ENCODE measurements at places on chromosomes 16 and 17.

DNA sequence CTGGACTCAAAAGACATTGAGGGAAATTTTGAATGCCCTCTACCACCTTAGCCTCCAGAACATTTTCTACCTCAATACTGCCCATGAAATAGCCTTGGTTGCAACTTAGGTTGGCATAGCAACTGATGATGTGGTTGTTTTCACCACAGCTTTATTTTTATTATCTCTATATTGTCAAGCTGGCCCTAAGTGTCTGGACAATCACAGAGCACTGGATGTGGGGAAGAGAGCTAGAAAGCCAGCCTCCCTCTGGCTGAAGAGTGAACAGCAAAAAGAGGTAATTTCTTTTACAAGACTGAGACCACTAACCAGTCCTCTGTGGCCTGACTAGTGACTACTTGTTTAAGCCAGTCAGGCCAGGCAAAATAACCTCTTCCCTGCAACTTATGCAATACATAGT is 159.6 kb downstream of the HS3ST2 start:
- no peak for DNase-seq

DNA sequence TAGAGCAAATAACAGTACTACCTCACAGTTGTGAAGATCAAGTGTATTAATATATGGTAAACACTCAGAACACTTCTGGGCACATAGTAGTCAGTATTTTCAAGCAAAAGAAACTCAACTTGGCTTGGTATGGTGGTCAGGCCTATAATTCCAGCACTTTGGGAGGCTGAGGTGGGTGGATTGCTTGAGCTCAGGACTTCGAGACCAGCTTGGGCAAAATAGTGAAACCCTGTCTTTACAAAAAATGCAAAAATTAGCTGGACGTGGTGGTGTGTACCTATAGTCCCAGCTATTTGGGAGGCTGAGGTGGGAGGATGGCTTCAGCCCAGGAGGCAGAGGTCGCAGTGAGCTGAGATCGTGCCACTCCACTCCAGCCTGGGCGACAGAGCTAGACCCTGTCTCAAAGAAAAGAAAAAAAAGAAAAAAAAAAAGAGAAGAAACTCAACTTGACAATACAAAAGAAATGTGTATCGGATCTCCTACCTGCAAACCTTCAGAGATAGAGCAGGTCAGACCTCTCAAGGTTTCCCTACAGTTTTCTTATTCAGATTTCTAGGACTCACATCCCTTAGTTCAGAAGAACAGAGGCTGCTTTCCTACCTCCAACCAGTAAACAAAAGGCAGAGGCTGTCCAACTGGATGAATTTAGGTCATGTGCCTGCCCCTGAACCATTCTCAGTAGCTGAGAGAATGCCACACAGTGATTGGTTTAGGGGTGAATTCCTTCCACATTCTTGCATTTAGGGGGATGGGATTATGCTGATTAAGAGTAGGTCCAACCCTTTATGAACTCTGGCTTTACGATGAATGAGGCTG is 1.7 kb upstream of the KPNA2 start:
- DNase-seq: no peak

DNA sequence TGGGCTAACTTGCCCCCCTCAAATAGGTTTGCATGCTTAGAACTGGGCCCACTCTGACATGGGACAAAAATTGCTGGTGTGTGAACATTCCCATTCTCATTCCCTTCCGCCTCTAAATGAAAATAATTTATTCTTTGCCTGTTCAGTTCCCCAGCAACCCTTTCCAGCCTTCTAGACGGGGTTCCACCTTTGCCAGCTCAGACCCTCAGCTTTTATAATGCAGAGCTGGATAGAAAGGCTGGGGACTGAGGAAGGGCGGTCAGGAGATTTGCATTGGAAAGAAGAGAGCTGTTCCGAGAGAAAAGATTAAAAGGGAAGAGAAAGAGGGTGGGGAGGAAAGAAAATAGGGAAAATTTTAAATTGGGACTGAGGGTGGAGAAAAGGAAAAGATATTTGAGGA is 151.1 kb upstream of the WSCD1 start:
- no peak for DNase-seq

- DNase-seq: no peak
Observed at GRCh38 chr16:19710991-19711545, 7.0 kb downstream of the KNOP1 start.

DNA sequence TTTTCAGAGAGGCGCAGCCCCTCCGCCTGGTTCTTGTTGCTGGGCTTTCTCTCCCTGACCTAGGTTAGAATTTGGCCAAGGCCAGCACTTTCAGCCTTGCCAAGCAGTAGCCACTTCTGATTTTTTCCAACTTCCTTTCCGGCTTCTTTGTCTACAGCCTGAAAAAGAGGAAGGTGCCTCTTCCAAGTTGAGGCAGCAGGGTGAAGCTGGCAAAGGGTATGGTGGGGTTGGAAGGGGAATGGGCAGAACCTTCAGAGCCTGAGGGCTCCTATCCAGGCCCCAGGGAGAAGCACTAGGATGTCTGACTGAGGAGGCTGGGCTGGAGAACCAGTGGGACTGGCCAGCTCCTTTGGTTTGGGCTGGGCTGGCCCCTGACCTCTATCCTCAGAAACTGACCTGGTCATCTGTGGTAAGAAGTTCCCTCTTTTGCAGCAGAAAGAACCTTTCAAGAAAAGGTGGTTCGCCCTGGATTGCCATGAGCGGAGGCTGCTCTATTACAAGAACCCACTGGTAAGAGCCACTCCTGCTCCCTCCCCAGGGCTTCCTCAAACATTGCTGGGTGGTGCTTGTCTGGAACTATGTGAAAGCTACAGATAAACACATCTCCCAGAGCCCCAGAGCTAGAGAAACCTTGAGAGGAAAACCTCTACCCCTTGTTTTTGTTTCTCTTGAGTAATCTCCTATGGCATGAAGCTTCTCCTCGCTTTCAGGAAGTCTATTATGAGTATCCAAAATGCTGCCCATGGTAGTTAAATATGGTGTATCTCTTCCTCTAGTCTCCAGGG is 16.6 kb upstream of the RNF135 start:
- no peak for DNase-seq

- DNase-seq: no peak
Observed at GRCh38 chr16:11212798-11213196, 43.2 kb downstream of the SOCS1 start.

- DNase-seq: no peak
Observed at GRCh38 chr16:17298238-17298637, 172.5 kb downstream of the XYLT1 start.

DNA sequence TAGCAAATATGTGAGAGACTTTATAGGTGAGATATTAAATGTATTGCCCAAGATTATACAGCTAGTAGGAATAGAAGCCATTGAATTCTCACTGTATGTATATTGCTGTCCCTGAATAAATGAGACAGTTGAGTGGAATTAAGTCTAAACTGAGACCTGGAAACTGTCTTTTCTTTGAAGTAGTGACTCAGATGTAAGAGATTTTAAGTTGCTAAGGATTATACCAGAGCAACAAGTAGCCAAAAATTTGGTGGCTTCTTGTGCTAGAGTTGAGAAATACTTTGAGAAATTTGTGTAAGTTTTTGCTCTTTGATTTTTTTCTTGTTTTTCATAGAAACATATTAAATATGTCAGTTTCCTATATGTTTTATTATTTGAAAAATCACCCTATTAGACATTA is 58.7 kb downstream of the TANC2 start:
- DNase-seq: no peak

DNA sequence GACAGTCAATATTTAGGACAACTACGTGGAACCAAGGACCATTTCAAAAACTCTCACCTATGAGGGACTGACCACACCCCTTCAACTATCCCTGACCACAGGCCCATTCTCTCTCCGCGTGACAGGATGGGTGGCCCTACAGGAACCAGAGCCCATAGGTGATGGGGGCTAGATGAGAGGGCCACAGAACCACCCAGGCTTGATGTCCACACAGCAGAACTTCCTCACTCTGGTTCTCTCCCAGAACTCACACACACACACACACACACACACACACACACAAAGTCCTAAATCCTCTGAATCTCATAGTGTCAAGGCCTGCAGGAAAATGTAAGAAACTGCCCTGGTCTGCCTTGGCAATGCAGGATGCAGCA is 1.5 kb downstream of the ZNF319 start:
- DNase-seq: no peak

- no peak for DNase-seq
Observed at GRCh38 chr17:47117386-47117785, 71.7 kb downstream of the CDC27 start.

- no peak for DNase-seq
Observed at GRCh38 chr17:67027031-67027628, 17.2 kb upstream of the CACNG1 start.

- no peak for DNase-seq
Observed at GRCh38 chr17:33205552-33205951, 87.5 kb downstream of the ASIC2 start.

DNA sequence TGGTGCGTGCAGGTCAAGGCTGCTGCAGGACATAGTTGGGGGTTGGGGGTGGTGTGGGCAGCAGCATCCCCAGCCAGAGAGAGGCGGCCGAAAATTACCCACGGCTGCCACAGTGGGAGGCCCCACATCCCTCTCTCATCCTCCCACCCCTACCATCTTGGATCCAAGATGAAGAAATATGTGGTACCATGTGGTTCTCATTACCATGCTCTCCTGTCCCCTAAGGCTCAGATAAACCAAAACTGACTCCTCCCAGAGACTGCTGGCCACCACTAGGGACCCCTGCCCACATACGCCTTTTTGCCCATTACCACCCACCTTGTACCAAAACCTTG is 120.4 kb downstream of the HIC1 start:
- DNase-seq: no peak

GRCh38 chr17:21295036-21295952 is 10.8 kb downstream of the MAP2K3 start:
- no peak for DNase-seq

DNA sequence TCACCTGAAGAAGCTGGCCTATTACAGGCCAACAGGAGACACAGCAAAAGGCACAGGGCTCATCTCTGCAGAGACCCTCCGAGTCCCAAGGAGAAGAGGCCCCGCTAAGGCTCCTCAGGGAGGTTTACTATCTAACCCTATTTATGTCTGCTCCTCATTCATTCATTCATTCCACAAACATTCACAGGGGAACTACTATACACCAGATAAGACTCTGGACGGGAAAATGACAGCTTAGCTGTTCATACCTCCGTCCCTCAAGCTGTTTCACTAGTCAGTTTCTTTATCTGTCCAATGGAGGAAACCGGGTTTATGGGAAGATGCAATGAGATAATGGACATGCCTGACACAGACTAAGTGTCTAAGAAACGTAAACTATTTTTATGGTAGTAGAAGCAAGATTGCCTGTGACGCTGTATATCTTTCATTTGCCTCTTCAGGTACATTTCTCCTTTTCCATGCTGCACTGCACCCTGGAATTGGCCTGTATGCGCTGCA is 62.1 kb downstream of the SRL start:
- DNase-seq: no peak

DNA sequence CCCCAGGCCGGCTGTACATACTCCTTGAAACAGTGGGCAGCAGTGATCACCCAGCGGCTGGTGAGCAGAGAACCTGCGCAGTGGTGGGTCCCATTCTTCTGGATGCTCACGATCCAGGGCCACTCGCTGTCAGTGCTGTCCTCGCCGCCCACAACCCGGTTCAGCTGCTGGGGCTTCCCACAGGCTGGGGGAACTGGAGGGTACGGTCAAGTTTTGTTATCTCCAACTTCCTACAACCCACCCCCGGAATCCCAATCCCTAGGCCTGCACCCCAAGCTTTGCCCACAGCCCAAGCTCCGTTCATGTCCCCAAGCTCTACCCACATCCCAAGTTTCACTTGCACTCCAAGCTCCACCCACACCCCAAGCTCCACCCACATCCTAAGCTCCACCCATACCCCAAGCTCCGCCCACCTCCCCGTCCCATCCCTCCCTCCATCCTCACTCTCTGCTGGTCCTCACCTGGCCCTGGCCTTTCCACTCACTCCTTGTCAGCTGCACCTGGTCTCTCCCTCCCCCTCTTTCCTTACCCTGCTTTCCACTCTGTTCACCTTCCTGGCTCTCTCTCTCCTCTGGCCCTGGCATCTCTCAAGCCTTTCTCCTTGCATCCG is 1.8 kb downstream of the PRSS22 start:
- no peak for DNase-seq

GRCh38 chr16:86882586-86883280 is 304.4 kb downstream of the FOXL1 start:
- DNase-seq: no peak

DNA sequence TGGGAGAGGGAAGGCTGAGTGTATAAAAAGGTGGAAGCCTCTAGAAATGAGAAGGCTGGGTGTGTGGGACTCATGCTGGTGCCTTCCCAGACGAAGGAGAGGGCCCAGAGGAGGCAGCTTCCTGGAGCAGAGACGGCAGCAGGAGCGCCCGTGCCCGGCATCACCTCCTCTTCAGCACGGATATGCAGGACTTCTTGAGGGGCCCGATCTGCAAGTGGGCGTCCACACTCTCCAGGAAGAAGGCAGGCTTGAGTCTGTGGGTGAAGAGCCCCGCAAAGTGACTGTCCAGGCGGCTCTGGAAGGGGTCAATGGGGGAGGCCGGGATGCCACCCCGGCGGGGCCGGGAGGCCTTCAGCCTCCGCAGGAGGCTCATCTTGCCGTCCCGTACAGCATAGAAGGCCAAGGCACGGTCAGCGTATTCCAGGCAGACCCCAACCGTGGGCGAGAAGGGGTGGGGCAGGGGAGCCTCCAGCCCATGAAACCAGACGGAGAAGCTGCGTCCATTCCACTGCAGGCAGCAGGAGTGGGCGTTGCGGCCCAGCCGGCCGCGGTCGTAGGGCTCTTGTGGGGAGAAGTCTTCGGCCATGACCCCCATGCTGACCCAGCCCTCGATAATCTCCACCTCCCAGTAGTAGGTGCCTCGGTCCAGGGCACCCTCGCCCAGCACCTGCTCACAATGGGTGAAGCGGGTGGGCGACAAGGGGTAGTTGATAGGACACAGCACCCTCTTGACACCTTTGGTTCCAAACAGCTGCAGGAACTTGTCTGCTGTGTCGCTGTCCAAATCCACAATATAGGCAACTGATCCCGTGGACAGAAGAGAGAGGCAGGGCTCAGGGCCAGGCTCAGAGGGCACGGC is 3.8 kb downstream of the TRIM47 start:
- no peak for DNase-seq

DNA sequence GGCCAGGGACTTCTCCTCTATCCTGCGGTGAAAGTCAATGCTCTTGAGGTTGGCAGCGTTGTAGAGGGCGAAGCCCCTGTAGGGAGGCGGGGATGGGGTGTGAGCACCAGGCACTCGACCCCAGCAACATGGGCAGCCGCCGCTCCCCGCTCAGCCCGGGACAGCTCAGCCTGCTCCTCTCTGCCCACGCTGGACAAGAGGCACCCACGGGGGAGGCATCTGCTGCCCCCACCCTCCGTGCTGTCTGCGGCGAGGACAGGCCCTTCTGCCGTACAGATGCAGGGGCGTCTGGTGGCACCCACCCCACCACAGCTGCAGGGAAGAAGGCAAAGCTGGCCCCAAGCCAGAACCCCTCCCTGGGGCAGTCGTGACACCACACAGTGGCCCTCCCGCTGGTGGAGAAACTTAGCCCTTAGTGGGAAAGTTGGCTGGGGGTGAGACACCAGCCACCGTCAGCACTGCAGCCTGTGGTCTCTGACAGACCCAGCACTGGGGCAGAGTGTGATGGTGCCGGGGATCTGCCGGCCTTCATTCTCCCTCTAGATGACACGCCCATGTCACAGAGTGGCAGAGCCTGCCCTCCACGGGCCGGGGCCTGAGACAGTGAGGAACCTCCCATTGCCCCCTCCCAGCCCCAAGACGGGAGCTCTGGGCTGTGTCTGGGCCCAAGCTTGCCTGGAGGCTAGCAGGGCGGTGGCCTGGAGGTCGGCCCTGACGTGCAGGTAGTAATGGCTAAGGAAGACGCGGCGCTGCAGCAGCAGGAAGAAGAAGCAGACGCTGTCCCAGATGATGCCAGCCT is 19.5 kb downstream of the CTU2 start:
- no peak for DNase-seq
